ENCODE measurements at places on chromosomes 11 and 22. TPM values are rescaled to one million over a fixed set of nuclear protein-coding genes. Genes with fewer than 3 reads are reported as not detected.

Gene TRIM49
- not detected for total RNA-seq

Gene MOV10L1
- not detected for total RNA-seq

DNA sequence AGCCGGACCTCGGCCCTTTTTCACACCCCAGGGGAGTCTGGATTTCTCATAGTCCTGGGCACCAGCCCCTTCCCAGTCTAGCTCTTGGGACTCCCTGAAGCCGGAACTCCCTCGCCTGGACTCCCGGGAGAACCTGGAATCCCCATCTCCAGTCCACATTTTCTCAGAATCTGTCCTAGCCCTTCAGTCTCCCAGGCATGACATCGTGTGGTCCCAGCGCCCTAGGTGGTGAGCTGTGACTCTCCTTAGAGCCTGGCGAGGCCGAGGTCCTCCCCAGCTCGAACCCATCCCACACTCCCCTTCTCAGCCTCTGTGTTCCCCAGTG is 673 bp upstream of the DUSP18 start:
- DNase-seq = no peak

- DNase-seq = no peak
Measured at GRCh38 chr11:125519256-125519655, 23.2 kb upstream of the FEZ1 start.

DNA sequence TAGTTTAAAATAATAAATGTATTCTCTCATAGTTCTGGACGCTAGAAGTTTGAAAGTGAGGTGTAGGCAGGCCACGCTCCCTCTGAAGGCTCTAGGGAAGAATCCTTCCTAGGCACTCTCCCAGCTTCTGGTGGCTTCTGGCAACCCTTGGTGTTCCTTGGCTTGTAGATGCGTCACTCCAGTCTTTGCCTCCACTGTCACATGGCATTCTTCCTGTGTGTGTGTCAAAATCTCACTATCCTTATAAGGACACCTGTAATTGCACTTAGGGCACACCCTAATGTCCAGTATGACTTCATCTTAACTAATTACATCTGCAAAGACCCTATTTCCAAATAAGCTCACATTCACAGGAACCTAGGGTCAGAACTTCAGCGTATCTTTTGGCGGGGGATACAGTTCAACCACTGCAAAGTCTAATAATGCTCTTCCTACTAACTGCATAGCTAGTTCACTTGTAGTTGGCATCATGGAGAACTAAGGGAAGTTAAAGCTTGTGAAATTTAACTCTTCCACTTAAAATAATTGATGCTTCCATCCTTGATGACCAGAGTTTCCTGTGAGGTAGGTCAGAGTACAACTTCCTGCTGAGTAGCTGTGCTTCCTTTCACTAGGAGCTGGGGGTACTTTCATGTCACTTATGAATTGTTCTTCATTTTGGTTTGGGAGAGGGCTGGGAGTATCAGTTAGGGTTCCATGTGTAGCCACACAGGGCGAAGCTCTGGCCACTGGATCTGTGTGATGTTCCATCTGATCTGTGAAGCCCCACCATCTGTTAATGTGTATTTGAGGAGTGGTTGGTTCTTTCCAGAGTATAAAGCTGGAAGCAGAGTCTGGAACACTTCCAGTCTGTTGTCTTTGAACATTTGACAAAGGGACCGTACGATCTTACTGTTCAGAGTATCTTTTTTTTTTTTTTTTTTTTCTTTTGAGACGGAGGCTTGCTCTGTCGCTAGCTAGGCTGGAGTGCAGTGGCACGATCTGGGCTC is 10.5 kb downstream of the YWHAH start:
- no peak for DNase-seq

Gene GPR83
- total RNA-seq = 0.27 TPM

DNA sequence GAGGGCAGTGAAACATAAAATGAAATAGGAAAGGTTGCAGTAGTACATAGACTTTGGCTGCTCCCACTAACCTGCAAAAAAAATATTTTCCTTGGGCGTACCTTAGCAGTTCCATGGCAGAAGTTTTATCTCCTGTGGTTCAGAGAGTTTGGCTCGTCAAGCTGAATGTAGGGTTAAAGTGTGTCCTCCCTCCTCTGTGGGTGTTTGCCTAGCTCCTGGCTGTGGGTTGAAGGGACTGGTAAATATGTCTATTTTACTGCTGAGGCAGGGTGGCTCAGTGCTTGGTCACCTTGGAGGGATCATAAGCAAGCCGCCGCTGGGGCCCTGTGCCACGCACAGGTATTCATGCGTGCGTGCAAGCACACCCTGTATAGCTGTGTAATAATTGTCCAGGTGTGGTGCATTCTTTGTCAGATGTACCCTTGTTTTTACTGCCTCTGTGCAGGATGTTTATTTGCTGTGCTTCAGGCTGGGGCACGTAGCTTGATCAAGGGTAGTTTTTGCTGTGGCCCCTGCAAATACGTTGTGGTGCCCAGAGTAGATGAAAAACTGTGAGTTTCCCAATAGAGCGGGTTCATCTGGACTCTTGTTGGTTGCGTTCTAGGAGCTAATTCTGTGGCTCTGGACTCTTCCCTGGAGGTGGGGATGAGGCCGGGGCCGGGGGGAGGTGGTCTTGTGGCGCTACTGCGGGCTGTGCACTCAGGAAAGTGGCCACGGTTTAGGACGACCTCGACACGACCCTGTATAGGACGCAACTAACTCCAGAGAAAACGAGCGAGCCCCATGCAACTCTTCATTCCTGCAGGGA is 732 bp upstream of the SORL1 start:
- no peak for DNase-seq

Gene TEF
- total RNA-seq = 20.7 TPM

Gene PDE3B
- 5.3 TPM for total RNA-seq

- no peak for DNase-seq
Measured at GRCh38 chr11:8019314-8020243, 32.4 kb downstream of the EIF3F start.

Gene SLN
- 24.8 TPM for total RNA-seq

DNA sequence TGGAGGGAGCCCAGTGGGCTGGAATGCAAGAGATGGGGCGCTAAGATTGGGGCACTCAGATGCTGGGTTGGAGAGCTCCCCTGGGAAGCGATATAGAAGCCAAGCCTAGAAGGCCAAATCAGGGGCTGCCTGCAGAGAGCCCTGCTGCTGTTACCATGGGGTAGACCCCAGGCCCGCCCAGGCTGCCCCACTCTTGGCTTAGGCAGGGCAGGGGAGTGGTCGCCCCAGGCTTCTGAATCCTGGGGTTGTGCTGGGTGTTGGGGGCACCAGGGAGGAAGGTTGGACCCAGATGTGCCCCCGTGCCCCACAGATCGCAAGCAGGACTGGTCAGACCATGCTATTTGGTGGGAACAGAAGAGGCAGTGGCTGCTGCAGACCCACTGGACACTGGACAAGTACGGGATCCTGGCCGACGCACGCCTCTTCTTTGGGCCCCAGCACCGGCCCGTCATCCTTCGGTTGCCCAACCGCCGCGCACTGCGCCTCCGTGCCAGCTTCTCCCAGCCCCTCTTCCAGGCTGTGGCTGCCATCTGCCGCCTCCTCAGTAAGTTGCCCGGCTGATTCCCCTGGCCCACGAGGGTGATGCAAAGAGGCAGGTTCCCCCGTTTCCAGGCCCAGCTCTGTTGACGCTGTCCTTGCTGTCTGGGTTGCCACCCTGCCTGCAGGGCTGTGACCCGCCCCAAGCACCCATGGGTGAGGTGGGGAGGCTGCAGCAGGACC is 3.9 kb downstream of the FERMT3 start:
- no peak for DNase-seq

- DNase-seq = no peak
Measured at GRCh38 chr11:60867871-60868681, 734 bp downstream of the ZP1 start.

DNA sequence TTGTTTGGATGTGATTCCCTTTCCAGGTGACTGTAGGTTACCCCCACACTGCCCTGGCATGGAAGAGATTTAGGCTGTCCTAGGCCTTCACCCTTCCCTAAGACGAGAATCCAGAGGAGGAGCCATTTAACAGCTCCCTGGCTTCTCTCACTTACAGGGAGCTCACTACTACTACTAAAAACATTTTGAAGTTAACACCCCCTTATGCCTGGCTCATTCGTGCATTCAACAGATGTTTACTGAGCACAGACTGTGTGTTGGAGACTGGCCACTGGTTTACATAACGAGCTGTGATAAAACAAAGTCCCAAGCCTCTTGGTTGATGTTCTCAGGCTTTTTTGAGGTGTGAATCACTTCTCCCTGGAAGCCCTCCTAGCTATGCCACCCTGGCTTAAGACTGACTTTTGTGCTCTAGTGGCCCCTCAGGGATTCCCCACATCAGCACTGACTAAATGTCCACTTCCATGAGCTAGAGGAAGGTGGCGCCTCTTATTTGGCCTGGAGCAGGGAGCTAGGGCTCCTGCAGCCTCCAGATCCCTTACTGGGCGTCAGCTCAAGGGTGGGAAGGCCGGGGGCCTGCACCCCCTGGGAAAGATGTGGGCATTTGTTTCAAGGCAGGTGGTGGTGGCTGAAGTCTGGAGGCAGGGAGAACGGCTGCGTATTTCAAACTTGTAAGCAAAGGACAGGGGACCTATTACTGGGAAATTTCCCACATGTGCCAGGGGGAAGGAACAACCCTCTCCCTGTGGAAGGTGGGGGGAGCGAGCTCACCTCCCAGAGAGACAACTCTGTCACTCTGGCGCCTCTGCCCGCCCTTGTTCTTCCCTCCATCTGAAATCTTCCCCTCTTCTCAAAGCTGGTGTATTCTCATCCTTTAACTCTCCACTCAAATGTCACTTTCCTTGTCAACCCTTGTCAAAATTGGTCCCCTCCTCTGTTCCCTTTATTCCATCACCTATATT is 19.4 kb upstream of the MALAT1 start:
- peak; percentile 67 for DNase-seq

- DNase-seq = no peak
Measured at GRCh38 chr22:48740086-48740730, 1087.5 kb downstream of the BRD1 start.

- peak; percentile 72 for DNase-seq
Measured at GRCh38 chr11:36376888-36377758, 81.0 kb downstream of the PRR5L start.

GRCh38 chr11:1391165-1392075 is 1.7 kb downstream of the BRSK2 start:
- no peak for DNase-seq

DNA sequence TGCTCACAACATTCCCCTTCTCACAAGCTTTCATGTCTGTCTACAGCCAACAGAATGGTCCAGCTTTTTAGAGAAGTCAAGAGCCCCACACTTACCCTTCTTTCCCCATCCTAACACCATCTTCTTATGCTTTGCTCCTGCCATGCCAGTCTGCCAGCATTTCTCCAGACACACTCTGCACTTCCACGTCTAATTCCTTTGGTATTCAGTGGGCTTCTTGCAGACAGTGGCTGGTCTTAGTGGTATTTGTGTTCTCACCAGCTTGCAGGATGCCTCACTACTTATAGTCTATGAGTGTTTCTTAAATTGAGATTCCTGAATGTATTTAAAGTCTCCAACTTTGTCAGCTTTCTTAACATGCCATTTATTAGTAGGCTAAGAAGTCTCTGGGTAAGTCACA is 154.4 kb downstream of the BBOX1 start:
- DNase-seq = no peak

Gene VSIG10L2
- 0.08 TPM for total RNA-seq

DNA sequence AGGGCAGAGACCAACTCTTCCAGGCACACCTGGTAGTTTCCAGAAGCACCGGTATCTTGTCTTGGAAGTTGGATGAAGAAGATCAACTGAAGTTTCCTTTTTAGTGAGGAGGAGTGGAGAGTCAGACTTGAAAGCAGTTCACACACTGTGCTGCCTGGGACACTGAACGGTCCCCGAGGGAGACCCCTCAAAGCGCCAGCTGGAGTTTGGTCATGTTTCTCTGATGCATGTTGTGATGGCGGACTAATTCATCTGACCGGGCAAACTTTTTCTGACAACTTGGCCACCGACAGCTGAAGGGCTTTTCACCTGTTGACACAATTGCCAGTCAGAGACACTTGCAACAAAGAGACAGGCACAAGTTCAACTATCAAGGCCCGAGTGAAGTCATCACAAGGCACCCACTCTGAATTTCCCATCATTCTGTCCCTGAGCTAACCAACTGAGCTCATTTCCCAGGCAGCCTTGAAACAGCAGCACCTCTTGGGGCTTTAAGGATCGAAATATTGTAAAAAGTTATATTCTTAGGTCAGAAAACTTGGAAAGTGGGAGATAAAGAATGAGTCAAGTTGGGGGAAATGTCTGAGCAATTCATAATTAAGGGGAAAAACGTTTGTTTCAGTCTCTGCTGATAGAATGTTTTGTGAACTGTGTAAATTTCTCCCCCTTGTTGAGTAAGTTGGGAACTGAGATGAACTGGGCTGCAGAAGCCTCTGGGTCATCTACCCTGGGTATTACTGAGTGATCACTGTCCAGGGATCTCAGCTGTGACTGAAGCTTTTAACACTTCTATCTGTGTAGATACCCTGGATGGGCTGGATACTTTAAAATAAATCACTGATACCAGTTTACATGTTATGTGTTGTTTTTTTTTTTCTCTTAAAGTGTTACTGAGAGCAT is 46.2 kb downstream of the WT1 start:
- DNase-seq = no peak

DNA sequence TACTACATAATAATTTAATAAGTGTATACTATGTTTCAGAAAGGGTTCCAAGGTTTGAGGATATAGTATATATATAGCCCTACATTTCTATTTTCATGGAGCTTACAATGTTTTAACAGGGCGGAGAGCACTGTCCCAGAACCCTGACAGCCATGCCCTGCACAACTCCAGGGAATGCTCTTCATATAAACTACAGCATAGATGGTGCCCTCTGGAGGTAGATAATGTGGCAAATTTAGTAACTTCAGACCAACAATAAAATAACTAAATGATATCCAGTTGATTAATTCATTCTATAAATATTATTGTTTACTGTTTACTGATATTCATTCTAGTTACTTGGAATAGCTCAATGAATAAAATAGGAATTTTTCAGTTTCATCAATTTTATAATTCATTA is 693.7 kb upstream of the CCDC179 start:
- no peak for DNase-seq

DNA sequence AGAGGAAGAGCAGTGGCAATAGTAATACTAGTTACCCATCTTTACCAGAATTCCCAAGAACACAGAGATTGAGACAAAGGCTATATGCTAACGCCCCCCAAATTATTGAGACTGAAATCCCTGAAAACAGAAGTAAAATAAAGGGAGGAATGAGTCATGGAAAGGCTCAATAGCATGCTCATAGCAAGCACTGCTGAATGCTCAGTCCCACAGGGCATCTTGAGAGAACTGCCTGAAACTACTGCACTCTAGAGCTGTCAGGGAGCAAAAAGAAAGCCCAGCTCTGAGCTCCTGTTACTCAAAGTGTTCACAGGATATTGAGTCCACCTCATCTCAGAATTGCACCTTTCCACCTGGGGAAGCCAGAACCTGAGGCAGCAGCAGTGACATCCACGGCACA is 44.1 kb upstream of the FIBIN start:
- DNase-seq = no peak

Gene FZD4
- total RNA-seq = 26.9 TPM

Gene OR5D13
- total RNA-seq = not detected

GRCh38 chr11:10066441-10066840 is 227.6 kb downstream of the SBF2 start:
- DNase-seq = no peak

- no peak for DNase-seq
Measured at GRCh38 chr11:67113231-67113721, 5.8 kb upstream of the KDM2A start.

Gene CST6
- not detected for total RNA-seq

Gene GSTT2
- total RNA-seq = 0.62 TPM
